Prostate gland (tissue), 2 donors: ENCODE measurements at places on chromosomes 5 and 9. TPM values are rescaled to one million over a fixed set of nuclear protein-coding genes. Genes with fewer than 3 reads are reported as not detected.

Gene TRIP13
- total RNA-seq: 1.8 TPM

Gene OBP2B
- total RNA-seq: 1.6 TPM

Gene ST8SIA4
- total RNA-seq: 0.82 TPM

Gene TNFSF8
- total RNA-seq: 2.4 TPM

Gene ASS1
- total RNA-seq: 59.4 TPM

Gene PCDHA1
- not detected for total RNA-seq

Gene CRAT
- total RNA-seq: 59.8 TPM
